ENCODE measurements at places on chromosomes 7 and 10.
A peak's percentile ranks its signal among the peaks of the same experiment; 100 is the strongest.

DNA sequence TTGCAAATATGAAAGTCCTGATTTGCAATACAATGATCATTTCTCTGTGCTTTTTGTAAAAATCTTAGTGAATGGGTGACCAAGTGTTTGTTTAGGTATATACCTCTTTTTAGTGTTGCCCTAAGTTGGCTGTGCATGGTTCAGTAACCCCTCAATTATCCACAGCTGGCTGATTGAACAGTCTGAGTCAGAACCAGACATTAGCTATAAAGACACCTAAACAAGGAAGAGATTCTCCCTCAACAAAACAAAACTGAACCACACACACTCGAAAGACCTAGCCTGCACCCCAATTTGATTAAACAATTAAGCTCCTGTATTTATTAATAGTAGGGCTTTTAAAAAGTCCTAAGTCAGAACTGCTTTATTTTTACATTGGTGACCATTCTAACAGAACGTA is 2.8 kb downstream of the RSBN1L start:
- DNase-seq, result no peak

DNA sequence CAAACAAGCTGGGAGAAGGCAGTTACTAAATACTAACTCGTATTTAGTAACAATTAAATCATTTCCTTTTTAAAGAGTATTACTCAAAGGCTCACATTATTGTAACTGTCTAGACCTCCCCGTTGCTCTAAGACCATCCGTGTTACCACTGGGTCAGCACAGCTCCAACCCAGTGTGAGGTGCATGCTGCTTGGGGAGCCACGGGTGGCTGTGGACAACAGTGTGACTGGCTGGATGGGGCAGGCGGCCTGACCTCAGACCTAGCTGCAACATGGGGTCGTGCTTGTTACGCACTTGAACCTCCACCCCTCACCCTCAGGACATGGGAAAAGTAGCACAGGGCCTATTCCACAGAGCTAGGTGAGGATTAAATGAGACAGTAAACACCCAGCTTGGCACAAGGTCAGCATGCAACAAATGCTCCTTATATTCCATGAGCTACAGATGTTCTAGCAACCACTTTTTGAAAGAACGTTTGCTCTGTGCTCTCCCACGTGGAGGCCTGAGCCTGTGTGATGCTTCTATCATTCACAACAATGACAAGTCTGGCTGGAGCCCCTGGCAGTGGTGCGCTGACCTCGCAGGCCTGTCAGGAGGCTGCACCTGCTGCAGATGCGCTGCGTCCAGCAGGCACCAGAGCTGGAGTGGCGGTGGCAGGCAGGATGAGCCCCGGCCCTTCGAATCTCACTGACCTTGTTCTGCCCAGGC is 135.7 kb downstream of the PKD1L1 start:
- no peak for DNase-seq

- DNase-seq, result no peak
These were observed 25.6 kb downstream of the DIP2C start for GRCh38 chr10:663831-664251.

GRCh38 chr7:18508443-18509427 is 13.2 kb downstream of the HDAC9 start:
- DNase-seq, result no peak

GRCh38 chr7:158266426-158266816 is 321.2 kb downstream of the PTPRN2 start:
- DNase-seq, result no peak

DNA sequence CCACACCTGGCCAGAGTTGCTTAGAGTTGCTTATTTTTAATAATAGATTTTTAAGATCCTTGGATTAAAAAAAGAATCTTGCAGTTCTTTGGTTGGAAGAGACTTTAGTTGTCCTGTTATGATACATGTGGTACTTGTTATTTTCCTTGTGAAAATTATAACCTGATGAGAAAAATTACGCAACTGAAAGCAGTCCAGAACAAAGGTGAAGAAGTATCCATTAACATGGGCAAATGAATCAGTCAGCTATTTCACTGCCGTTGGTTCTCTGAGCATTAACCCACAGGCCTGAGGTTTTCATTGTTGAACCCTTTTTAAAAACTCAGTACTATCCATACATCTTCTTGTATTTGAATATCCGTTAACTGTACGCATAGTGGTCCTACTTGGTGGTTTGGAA is 68.2 kb downstream of the GALNT11 start:
- no peak for DNase-seq

DNA sequence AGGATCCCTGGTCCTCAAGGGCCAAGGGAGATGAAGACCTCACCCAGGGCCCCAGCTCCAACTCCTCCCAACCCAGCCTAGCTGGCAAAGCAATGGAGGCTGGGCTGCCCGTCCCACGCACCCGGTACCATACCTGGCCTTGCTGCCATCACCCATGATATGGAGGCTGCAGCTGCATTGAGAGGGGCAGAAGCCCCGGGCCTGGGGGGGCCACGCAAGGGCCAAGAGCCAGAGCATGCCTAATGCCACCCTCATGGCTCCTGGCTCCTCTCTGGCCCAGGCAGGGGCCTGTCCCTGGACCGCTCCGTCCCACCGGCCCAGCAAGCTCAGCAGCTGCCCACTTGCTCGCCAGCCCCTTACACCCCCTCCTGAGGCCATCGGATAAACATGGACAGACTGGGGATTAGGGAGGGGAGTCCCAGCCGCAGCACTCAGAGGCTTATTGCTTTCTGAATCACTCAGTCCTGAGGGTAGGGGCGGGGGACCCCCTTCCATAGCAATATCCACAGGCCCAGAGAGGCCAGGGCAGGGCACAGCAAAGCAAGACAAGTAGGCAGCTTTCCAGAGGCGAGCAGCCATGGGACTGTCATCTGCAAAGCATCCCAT is at the start of gene LRIT1:
TSS of gene LRIT1 (minus strand) at position 362 of the 606 bp plus-strand sequence. CDS start at position 255, 107 bp downstream.
- DNase-seq, result no peak

DNA sequence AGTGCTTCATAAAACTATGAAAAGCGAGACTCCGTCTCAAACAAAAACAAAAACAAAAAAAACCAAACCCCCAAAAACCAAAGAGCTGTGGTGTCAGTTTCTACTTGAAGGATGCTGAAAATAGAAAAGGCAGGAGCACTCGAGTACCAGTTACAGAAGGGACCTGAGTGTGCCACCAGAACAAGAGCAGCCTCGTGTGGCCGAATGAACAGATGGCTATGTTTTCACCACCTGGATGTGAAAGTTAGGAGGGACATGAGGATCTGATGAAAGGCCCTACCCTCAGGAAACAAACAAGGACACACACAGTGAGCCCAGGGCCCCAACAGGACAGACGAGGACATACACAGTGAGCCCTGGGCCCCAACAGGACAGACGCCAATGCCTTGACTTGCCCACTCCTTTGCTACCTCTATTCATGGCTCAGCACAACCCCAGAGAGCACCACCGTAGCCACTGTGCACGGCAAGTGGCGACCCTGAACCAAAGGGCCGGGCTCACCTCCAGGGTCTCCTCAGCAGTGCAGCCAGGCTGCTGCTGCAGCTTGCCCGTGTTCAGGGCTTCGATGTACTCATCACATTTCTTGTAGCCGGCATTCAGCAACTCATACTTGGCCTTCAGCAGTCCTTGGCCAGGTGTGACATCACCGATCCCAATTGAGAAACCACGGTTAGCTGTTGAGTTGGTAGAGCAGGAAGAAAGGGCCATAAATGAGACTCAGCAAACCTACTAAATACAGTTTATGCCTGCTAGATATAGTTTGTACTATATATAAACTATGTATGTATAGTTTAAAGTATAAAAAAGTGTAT is 24.9 kb downstream of the POLR3A start:
- peak; percentile 44 for DNase-seq

DNA sequence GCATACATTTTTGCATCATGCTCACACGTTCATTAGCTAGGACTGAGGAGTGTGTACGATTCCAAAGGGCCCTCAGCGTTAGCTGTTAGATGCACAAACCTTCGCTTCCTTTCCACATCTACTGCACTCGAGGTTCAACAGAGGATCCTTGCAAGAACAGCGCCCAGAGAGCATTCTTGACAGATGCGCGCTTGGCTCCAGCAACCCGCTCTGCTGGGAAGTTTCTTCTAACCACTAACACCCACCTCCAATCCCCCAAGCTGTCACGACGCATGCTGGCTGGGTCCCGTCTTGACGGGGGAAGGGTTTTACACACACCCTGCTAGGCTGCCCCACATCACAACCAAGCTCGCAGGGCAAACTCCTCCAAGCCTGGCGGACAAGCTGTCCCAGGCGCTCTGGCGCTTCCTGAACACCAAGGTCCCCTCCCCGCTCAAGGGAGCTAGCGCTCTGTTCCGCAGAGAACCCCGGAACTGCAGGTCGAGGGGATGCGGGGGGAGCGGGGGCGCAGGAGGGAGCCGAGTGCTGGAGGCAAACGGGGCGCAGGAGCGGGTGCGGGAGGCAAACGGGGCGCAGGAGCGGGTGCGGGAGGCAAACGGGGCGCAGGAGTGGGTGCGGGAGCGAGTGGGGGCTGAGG is 653 bp upstream of the ADRB1 start:
- DNase-seq, result no peak

DNA sequence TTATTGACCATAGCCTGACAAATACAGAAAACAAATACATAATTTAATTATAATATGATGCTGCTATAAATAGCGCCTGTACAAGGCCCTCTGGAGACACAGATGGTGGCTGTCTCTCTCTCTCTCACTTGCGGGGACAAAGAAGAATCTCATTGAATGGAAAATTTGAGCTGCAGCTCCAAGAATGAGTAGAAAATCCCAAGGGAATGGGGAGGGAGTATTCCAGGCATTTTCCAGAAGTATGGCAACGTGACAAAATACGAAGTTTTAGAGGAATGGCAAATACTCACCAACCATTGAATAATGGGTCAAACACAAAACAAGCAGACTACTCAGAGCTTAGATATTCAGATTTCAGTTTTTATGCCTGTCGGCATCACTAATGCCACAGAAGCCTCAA is 179.9 kb downstream of the NRP1 start:
- no peak for DNase-seq

DNA sequence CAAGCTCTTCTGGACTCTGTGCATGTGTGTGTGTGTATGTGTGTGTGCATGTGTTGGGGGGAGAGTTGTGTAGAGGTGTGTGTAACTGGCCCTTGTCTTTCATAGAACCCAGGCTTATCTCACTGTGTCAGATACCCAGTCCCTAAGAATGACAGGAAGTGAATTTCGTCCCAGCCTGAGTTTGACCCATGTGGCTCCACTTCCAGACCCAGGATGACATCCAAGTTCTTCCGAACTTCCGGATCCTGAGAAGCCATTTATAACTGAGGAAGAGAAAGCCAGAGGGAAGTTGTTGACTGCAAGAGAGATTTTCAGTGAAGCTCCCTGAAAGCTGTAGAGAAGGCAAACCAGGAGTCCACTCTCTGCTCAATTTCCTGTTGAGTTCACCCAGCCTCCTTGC is 53.2 kb downstream of the ADRB1 start:
- no peak for DNase-seq

DNA sequence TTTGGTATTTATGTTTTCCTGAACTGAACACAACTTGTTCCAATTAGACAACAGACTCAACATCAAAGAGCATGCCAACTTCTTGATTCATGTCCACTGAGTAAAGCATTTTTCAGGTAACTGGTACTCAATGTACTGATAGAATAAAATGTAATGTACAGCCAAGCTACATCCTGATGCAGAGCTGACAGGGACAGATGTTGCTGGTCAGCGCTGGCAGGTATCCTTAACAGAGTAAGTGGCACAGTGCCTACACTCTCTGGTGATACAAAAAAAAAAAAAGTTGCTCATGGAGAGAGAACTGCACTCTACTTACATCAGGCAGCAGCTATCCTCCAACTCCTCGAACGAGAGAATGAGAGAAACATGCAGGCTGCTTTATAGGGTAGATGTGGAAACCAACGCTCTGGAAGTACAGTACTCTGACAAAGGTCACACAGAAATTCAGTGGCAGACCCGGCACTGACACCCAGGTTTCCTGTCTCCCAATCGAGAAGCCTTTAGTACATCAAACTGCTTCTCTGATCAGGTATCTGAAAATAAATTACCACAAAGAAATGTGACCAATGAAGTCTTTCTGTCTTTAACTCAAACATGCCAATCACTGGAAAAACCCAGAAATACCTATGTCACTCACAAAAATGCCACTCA is 4.6 kb downstream of the ITGB1 start:
- DNase-seq, result no peak

DNA sequence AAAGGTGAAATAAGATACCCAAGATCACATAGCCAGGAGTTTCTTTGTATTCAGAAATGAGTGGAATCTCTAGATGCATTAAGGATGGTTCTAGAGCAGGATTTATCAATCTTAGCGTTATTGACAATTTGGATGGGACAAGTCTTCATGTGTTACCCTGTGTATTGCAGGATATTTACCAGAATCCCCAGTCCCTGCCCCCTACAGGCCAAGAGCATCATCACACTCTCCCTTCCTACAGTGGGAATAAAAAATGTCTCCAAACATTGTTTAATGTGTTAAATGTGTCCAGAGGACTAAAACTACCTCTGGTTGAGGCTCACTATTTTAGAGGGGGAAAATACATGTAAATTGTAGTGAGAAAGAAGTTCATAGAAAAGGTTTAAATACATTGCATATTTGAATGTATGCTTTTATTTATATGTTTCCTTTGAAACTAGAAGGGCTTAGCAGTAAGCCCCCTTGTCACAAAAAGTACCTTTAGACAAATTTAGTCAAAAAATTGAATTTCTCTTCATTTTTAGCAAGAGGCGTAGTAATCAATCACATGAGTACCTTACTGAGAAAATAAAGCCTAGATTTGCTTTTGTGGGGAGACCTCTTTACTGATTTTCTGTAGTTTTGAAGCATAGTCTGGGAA is 141.2 kb downstream of the MLLT10 start:
- DNase-seq, result no peak

GRCh38 chr10:110382695-110383094 is 78.0 kb upstream of the SMNDC1 start:
- no peak for DNase-seq

DNA sequence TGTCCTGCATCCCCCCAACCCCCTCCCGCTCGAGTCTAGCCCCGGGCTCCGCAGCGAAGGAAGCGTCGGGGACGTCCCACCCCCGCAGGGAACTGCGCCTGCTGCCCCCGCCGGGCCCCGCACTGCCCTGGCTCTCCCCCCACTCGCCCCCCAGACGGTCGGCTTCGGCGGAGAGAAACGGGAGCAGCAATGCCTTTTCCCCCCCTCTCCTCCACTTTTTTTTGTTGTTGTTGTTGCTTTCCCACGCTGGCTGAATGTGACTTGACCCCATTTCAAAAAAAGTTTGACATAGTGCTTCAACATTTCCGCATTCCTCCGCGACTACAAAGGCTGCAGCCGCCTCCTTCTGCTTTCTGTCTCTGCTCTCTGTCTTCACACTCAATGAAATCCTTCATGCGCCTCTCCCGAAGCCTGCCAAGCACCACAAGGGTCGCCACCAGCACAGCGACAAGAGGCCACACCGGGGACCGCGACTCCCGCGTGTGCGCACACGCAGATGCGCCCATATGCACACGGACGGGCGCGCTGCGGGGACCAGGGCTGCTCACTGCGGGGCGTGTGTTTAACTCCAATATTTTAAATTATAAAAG is 1.0 kb downstream of the CDK6 start:
- no peak for DNase-seq

DNA sequence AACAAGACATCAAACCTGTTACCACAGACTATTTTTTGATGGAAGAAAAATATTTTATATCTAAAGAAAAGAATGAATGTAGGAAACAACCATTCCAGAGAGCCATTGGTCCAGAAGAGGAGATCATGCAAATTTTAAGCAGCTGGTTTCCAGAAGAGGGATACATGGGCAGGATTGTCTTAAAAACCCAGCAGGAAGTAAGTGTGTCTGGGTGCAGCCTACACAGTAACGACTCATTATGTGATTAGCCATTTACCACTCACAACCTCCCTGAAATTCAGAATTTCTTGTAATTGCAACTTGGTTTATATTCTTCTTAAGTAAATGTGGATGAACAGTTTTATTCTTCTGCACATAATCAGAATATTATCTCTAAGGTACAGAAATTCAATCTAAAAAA is 46.2 kb downstream of the NOC3L start:
- no peak for DNase-seq
